PC-9 (cell line): ENCODE measurements at places on chromosomes 3 and 15. TPM values are rescaled to one million over a fixed set of nuclear protein-coding genes. Genes with fewer than 3 reads are reported as not detected.

The NCKIPSD gene
- 40.0 and 53.3 TPM in 2 replicates for total RNA-seq

The USP3 gene
- 57.5 and 59.7 TPM in 2 replicates for total RNA-seq

The PLS1 gene
- total RNA-seq, result 50.4 and 53.8 TPM in 2 replicates

The NUTM1 gene
- not detected in 2 replicates for total RNA-seq

The CCR8 gene
- total RNA-seq, result not detected in 2 replicates

The FEZF2 gene
- not detected in 2 replicates for total RNA-seq

DNA sequence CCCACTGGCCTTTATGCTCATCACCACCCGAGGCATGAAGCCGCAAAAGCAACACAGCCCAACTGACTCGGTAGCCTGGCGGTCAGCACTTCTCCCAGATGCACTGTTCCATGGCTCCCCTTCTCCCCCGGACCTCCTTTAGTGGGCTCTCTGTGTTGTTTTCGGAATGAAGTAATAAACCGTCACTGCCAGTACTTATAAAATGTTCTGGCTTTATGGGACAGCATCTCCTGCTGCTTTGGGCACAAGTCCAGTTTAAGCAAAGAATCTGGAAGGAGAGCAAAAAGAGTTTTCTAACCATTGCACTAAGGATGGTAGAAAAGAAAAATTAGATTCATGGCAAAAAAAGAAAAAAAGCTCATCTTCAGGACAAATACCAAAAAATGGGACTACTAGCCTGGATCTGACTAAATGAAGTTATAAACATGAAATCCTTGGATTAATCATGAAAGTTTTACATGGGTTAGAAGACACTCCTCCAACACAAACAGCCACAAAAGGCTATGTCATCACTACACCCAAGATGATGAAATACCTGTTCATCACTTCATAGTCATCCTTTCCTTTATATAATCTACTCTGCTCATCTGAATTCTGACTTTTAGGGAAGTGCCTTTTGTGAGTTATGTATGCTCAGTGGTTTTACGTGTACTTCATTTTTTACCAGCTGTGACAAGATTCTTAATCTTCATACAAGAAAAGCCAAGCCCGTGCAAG is 89.5 kb upstream of the UBE2E2 start:
- DNase-seq, result peak; percentile 65

DNA sequence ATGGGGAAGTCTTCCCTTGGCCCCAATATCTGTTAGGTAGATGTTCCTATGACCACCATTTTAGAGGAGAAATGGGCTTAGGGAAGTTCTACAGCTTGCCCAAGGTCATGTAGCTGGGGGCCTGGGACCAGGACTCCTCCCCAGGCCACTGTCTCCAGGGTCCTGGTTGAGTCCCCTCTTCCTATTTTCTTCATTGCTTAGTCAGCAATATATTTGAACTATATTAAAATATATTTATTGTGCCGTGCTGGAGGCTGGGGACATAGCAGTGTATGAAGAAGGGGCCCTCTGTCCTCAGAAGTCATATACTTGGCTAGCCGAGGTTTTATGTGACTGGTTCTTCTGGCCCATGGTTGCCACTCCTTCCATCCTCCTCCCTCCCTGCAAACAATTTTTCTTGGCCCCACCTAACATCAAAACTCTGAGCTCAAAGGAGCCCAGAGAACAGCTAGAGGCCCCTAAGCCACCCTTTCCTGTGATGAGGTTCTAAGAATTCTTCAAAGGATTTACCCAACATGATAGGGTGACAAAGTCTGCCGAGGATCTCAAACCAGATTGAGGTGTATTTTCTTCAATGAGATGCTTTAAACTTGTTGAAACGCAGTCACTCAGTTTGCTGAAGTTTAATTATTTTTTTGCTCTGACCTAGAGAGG is 121.2 kb upstream of the RASGRP1 start:
- no peak for DNase-seq

DNA sequence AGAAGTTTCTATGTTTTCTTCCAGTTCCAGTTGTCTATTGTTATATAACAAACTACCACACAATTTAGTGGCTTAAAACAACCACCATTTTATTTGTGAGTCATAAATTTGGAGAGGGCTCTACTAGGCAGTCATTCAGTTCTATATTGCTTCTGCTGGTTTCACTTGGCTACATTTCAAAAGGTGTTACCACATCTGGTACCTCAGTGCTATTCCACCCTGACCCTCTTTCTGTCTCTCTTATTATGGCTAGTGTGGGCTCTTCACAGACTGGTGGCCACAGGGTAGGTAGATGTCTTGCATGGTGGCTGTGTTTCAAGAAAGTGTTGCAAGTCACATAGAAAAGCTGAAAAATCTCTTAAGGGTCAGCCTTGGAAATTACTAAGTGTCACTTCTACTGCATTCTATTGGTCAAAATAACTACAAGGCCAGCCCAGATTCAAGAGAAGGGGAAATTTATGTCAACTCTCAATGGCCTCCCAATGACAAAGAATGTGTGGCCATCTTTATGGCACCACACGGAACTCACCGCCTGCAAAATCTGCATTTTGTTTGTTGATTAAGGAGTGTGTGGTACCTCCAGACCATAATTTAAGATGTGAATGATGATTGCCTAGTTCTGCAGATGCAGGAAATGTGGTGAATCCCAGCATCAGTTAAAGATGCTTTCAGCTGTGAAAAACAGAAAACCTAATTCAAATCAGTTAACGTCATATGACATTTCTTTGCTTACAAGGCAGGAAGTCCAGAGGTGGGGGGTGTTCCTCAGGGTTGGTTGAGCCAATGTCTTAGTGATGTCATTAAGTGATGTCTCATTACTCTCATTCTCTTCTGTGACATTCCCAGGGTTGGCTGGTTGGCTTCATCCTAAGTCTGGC is 105.8 kb upstream of the RASGRP1 start:
- no peak for DNase-seq

- DNase-seq, result peak; percentile 75
These were observed 101.2 kb upstream of the MEX3B start for GRCh38 chr15:82146990-82147461.
